Vagina (tissue), 2 donors: ENCODE measurements at places on chromosomes 4 and X.

GRCh38 chr4:113064244-113064643 is 14.8 kb downstream of the ANK2 start:
- DNase-seq, result no peak

DNA sequence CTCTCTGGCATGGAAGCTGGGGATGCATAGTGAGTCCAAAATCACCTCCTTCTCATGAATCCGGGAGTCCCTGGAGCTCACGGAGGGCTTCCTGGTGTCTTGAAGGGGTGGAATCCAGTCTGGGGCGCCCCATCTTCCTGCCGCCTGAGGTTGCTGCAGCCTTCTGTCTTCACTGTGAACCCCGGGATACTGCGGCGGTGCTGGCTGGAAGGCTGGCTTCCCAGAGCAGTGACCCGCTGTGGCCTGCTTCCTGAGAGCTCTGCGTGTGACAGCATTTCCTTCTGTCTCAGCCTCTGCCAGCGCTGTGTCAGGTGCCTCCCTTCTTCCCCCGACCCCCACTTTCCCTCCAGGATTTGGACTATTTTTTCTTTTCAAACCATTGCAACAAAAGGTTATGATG is 98.8 kb upstream of the STOX2 start:
- DNase-seq, result no peak

DNA sequence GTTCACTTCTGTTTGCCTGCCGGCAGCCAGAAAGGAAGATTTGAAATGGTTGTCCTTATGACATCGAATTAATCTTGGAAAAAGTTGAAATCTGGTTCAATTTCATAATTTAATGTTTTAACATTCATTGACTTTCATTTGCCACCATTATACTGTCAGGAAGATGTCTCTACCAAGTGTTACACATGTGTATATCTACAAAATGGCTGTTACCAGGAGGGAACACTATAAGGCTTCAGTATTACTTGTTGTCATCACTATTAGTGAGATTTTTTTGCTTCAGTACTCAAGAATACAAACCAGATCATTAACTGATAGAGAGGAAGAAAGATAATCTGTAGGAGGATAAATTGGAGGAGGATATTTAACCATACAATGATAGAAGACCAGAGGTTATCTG is 71.2 kb downstream of the TSPAN7 start:
- no peak for DNase-seq

DNA sequence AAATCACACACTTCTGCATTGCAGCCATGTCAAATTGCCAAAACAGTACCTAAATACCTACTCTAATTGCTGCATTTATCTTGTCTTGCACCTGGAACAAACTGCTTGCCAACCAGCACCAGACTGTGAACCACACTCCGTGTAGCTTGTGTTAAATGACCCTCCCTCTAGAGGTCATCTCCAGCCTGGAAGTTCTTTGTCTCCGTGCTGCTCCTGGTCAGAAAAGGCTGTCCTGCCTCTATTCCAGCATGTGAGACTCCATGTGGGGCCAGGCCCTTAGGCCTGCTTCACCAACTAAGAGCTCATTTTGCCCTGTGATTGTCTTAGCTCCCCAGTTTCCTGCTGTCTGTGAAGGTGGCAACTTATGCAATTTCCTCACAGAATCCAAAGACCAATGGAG is 28.3 kb downstream of the CNGA2 start:
- peak; percentile 81 for DNase-seq

GRCh38 chr4:141713185-141713584 is 76.8 kb downstream of the IL15 start:
- no peak for DNase-seq

GRCh38 chrX:47900833-47901232 is 64.1 kb downstream of the ZNF81 start:
- DNase-seq, result no peak

DNA sequence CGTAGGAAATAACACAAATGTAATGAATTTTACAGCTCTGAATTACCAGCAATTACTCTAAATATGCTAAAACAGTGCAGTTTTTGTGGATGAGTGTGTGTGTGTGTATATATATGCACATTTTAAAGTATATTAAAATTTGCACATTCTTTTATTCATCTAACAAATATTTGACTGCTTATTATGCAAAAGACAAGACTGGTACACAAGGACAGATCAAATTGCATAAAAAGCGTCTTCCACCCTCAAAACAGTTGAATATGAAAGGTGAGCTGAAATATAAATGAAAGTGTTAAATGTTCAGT is 13.9 kb downstream of the ZAR1 start:
- DNase-seq, result no peak

GRCh38 chr4:71430609-71431008 is 91.8 kb downstream of the SLC4A4 start:
- no peak for DNase-seq

DNA sequence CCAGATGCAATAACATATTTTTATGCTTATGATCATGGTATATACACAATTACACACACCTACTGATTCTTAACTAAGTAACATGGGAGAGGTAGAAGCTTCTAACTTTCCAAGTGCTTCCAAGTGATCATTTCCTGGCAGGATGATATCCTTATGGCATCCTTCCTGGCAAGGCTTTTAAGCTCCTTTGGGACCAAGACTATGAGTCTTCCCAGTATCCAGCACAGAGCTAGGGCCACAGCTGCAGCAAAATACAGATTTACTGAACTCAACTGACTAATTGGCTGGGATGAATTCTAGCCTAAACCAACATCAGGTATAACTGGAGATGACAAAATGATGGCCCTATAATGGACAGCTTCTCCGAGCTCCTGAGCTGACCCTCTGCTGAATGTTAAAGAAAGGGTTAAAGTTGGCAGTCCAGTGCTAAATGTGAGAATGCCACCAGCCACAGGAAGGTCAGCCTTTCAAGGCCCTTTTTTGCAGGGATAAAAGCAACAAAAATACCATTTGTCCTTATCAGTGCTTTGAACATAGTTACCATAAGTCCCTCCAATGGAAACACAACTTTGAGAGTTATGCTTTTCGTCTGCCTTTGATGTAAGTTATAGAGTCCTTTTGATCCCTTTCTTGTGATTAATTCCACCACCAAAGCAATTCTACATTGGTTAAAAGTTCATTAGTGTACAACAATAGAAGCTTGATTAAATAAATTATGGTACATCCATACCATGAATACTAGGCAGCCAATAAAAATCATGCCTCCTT is 73.4 kb downstream of the MGST2 start:
- no peak for DNase-seq

GRCh38 chr4:70299643-70300042 is 35.1 kb upstream of the CABS1 start:
- no peak for DNase-seq
